ENCODE measurements at places on chromosomes 6 and 20.

DNA sequence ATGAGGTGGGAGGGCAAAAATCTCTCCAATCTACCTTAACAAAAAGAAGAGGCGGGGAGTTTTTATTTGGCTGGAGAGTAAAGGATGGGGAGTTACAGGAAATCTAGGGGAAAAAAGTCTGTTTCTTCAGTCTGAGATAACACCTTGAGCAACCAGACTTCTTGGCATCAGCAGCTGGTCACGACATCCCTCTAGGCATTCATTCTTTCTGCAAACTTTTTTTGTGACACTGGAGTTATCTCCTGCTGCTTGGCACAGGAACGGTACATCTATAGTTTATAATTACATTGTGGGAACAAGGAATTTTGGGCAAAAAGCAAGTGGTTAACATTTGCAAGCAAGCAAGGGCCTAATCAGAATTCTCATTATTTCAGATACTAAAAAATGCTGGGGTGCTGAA, 50.6 kb upstream of the IFNGR1 start:
- no peak for DNase-seq

GRCh38 chr20:921068-921467, 4.9 kb upstream of the ANGPT4 start:
- no peak for DNase-seq

GRCh38 chr6:83536034-83536646, 23.8 kb downstream of the PRSS35 start:
- peak; percentile 74 for DNase-seq

DNA sequence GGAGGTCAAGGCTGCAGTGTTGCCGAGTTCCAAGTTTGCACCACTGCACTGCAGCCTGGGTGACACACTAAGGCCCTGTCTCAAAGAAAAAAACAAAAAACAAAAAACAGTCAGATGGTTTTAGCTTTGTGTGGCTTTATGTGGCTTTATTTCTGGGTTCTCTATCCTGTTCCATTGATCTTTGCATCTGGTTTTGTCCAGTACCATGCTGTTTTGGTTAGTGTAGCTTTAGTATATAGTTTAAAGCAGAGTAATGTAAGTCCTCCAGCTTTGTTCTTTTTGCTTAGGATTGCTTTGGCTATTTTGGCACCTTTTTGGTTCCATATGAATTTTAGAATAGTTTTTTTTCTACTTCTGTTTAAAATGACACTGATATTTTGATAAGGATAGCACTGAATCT, 225.5 kb downstream of the HDGFL1 start:
- DNase-seq = no peak

GRCh38 chr20:2920473-2920872, 47.2 kb downstream of the PTPRA start:
- no peak for DNase-seq

GRCh38 chr6:36739947-36740817, 42.6 kb downstream of the RAB44 start:
- no peak for DNase-seq

GRCh38 chr6:81252231-81252630, 500.2 kb downstream of the TENT5A start:
- no peak for DNase-seq

DNA sequence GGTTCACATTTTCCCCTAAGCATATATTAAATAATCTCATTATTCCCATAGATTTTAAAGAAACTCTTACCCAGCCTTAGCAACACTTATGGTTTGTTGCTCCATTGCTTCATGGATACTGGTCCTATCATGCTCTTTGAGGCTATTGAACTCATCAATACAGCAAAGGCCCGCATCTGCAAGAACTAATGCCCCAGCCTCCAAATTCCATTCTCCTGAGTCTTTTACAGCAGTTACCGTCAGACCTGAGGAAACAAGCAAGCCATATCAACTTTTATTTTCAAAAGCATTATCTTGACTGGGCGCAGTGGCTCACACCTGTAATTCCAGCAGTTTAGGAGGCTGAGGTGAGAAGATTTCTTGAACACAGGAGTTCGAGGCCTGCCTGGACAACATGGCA, 37.7 kb upstream of the ASF1A start:
- DNase-seq = no peak

- DNase-seq = no peak
These were observed 280.7 kb upstream of the SUPT3H start for GRCh38 chr6:45658400-45658799.

DNA sequence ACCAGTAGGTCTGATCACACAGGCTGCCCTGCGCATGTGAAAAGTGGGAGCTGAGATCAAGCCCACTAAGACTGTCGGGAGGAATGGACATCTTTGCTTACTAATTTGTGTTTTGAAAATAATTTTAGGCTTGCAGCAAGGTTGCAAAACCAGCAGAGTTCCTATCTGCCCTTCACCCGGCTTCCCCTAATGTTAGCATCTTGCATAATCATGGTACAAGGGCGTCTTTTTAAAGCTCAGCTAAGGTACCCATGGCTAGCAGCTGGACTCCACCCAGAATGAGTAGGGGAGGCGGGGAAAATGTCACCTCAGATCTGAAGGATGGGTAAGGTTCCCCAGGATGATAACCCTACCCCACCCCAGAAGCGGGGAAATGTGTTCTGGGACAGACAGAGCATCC, 25.3 kb upstream of the BMP7 start:
- DNase-seq = no peak

GRCh38 chr6:150418827-150419594, 50.2 kb downstream of the IYD start:
- DNase-seq = peak; percentile 65

DNA sequence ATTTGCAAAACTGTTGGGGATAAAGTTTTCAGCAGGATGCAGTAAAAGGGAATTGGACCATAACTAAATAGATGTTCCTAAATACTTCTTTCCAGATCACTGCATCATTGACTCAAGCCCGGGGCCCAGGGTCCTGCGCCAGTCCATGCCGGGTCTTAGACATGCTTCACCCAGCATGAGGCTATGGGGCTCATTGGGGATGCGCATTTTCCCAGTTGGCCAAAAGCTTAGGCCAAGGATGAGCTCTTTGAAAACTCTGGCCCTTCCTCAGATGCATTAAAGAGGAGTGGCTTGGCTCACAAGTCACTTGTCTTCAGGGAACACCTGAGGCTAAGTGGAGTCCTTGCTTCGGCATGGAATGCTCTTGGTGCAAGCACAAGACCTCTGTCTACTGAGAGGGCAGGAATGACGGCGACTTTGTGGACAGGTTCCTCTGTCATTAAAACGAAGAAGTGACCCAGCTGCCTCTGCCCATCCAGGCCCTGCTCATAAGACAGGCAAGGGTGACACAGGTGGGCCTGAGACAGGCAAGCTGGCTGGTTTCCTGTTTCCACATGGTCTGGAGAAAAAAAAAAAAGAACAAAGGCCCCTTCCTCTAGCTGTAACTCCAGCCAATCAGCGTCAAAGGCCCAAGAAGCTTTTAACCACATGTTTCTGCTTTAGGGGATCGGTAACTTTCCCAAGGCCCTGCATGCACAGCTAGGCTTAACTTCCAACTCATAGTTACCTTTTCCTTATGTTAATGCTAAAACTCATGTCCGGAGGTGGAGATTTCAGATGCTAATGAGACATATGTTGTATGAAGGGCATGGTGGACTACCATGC, 81.4 kb upstream of the CDH4 start:
- no peak for DNase-seq

DNA sequence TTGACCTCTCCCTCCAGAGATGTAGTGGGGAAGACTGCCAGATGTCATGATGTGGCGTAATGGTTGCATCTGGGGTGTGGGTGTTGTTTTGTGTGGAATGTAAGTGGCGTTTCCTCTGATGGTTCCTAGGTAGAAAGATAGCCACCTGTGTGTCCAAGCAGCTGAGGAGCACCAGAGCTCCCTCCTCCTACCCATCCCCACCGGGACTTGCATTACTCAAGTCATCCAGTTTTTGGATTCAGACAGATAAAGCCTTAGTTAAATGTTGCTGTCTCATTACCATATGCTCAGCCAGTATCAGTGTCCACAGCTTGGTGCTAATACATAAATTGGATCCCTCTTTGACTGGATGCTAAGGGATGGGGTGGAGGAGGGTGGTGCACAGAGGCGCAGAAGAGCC, 282.3 kb downstream of the TBC1D7 start:
- DNase-seq = no peak

DNA sequence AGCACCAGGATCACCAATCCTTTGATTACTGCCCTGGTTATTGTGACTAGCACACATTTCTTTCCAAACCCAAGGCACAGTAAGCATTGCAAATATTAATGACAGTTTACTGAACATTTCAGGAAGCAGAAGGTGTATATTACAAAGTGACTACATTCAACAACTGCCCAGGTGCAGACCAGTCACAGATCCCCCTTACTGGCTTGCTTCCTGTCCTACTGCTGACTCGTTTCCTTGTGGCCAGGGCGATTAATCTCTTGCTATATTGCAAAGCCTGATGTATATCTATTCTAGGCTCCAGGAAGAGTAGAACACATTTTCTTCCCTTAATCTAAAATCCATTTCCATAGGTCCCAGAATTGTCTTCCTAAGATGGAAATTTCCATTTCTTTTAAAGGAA, 77.2 kb upstream of the EPHA7 start:
- no peak for DNase-seq

DNA sequence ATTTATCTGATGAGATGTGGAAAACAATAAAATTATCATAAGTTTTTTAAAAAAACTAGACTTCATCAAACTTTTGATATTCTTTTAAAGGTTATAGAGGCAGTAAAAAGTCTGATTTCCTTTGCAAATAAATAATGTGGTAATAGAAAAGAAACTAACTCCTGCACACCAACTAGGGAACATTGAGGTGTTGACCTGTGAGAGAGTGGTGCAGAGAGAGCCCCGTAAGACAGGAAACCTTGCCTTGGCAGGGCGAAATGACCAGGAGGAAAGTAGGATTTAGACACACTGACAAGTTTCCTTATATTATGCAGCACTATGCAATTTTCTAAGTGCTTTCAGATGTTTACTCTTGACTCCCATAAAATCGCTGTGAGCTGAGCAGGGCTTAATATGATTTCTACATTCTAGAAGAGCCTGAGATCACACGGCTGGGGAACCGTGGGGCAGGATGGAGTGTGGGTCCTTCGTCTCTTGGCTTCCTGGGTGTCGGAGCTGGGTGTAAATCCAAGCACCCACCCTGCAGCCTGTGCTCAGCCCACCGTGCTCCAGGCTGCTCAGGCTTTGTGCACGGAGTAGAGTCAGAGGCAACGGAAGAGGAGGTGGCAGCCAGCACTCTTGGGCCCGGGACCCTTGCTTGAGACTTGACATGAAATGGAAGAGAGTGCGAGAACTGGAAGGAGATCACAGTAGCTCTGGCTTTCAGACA, 61.3 kb upstream of the FOXQ1 start:
- peak; percentile 22 for DNase-seq

DNA sequence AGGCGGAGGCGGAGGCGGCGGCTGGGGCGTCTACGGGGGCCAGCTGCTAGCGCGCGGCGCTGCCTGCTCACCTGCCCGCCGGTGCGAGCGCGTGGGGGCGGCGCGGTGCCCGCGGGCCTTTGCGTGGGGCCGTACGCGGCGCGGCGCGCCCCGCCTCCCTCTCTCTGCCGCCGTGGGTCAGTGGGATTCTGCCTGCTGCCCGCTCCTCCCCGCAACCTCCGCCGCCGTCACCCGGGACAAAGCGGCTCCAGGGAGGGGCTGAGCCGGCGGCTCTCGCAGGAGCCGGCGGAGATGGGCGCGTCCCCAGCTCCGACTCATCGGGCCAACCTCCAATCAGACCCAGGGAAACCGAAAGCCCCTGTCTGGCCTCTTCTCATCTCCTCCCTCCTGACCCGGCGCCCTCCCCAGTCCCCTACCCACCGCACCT, at the start of gene RCAN2:
RCAN2 (minus strand) TSS at position 249 of the 427 bp plus-strand sequence.
- peak; percentile 94 for DNase-seq

DNA sequence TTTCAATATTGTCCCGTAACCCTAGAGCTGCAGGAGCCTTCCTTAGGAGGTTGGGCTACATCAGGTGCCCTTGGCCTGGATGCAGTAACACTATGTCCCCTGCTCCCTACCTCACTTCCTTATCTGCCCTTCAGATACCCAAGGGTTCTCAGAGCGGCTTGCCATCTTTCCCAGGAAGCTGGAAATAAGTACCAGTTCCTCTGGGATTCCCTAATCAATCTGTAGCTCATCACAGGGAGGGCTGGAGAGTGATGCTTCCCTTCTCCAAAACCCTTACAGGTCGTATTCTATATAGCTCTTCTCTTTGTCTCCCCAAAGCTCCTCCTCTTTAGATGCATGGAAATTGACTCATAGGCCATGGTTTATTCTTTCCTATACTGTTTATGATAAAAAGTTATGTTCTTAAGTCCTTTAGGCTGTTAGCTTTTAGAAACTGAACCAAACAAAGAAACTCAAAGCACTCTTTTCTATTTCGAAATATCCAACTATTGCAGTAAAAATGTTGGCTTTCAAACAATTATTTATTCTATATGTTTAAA, 4.2 kb downstream of the MYCT1 start:
- DNase-seq = no peak
